ENCODE measurements at places on chromosomes 5 and 9. TPM values are rescaled to one million over a fixed set of nuclear protein-coding genes. Genes with fewer than 3 reads are reported as not detected.

DNA sequence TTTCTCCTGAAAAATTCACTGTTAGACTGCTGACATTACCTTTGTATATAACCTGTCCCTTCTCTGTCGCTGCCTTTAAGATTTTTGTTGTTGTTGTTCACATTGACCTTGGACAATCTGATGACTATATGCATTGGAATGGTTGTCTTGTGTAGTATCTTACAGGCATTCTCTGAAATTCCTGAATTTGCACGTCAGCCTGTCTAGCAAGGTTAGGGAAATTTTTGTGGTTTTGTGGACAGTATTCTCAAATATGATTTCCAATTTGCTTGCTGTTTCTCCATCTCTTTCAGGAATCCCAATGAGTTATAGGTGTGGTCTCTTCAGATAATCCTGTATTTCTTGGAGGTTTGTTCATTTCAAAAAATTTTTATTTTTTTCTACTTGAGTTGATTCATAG lies 140.8 kb downstream of the PRR16 start:
- DNase-seq: no peak
- no peak overlapping the region for H3K27ac ChIP-seq
- H3K4me3 ChIP-seq: no peak overlapping the region

DNA sequence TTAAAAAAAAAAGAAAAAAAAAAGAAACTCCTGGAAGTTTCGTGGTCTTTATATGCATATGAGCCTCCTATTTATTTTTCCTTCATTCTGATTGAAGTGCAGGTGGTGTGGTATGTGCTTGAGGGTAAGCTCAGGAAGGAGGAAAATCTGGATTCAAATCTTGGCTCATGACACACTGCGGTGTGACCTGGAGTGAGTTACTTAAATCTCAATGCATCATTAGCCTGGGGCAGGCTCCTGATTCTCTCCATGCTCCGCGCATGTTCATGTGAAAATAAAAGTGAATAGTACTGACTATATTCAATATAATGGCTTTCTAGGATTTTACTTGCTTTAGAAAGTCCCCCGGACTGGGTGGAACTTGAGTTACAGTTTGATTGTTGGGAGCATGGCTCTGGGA lies 35.6 kb downstream of the PTTG1 start:
- H3K27me3 ChIP-seq: no peaks in the 10 kb centered on the region
- DNase-seq: no peak
- H3K4me1 ChIP-seq: peaks cover 4% of the 10 kb centered on the region
- H3K36me3 ChIP-seq: no peaks in the 10 kb centered on the region

- H3K4me1 ChIP-seq: no peaks in the 10 kb centered on the region
- H3K27me3 ChIP-seq: no peaks in the 10 kb centered on the region
- DNase-seq: peak; percentile 28
- no peaks in the 10 kb centered on the region for H3K36me3 ChIP-seq
Observed at GRCh38 chr9:110180511-110181434, 27.2 kb downstream of the C9orf152 start.

The HRH2 gene
- total RNA-seq: 7.0 TPM

GRCh38 chr5:142122121-142122520 lies 13.5 kb downstream of the NDFIP1 start:
- peaks cover 18% of the 10 kb centered on the region for H3K36me3 ChIP-seq
- H3K4me1 ChIP-seq: peaks cover 54% of the 10 kb centered on the region
- peak overlapping the region; percentile 39 for H3K4me3 ChIP-seq
- H3K27me3 ChIP-seq: no peaks in the 10 kb centered on the region

The MSX2 gene
- total RNA-seq: 0.79 TPM

DNA sequence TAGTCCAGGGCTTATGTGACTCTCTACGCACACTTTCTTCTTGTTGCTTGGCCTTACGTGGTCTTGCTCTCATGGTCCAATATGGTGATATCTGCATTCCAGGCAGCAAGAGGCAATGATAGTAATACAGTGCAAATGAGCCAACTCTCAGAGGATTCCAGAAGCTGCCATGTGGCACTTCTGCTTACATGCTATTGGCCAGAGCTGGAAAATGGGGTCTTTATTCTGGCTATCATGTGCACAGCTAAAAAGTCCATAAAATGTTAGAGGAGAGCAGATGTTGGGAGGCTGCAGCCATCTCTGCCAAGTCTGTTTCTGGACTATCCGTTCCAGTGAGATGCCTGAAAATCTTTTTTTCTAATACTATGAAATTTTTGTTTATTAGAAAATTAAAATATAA lies 2.9 kb upstream of the SEPTIN8 start:
- H3K27ac ChIP-seq: no peak overlapping the region
- H3K36me3 ChIP-seq: no peaks in the 10 kb centered on the region
- peaks cover 18% of the 10 kb centered on the region for H3K4me1 ChIP-seq
- peaks cover 31% of the 10 kb centered on the region for H3K27me3 ChIP-seq

DNA sequence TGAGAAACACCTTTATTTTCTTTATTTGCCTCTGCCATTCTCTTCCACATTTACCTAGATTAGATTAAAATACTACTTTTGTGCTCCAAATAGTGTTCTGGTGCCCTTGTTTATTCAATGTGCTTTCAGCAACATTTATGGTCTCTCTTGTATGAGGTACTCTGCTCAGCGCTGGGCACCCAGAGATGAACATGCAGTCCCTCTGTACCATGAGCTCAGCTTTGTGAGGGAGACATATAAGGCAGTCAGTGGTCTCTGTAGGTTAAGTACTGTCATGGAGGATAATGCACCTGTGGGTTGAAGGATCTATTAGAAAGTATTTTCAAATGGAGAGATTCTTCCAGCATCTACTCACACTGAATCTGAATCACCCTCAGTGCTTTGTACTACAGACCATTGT lies 176.5 kb downstream of the TAF11L14 start:
- H3K27ac ChIP-seq: no peak overlapping the region
- H3K27me3 ChIP-seq: no peaks in the 10 kb centered on the region
- no peaks in the 10 kb centered on the region for H3K4me1 ChIP-seq
- H3K36me3 ChIP-seq: no peaks in the 10 kb centered on the region
- DNase-seq: no peak
- H3K4me3 ChIP-seq: no peak overlapping the region

The SLC25A48 gene
- not detected for total RNA-seq

- no peaks in the 10 kb centered on the region for H3K4me1 ChIP-seq
- DNase-seq: no peak
- H3K27ac ChIP-seq: no peak overlapping the region
- H3K27me3 ChIP-seq: no peaks in the 10 kb centered on the region
- no peak overlapping the region for H3K4me3 ChIP-seq
- H3K36me3 ChIP-seq: no peaks in the 10 kb centered on the region
Observed at GRCh38 chr9:133895335-133895734, 96.8 kb downstream of the VAV2 start.

The RANBP17 gene
- total RNA-seq: not detected

GRCh38 chr9:34205102-34205501 lies 26.3 kb downstream of the UBAP1 start:
- no peak overlapping the region for H3K4me3 ChIP-seq
- H3K27ac ChIP-seq: no peak overlapping the region
- H3K4me1 ChIP-seq: peaks cover 11% of the 10 kb centered on the region

- peaks cover 25% of the 10 kb centered on the region for H3K4me1 ChIP-seq
- DNase-seq: no peak
- H3K4me3 ChIP-seq: no peak overlapping the region
Observed at GRCh38 chr5:87313216-87313615, 45.5 kb downstream of the RASA1 start.

The PCDHGB5 gene
- not detected for total RNA-seq

GRCh38 chr9:14021871-14022525 lies 291.9 kb downstream of the NFIB start:
- H3K27ac ChIP-seq: no peak overlapping the region
- no peaks in the 10 kb centered on the region for H3K27me3 ChIP-seq
- no peaks in the 10 kb centered on the region for H3K4me1 ChIP-seq

The PCDHA1 gene
- not detected for total RNA-seq

- H3K36me3 ChIP-seq: no peaks in the 10 kb centered on the region
- H3K27me3 ChIP-seq: no peaks in the 10 kb centered on the region
- no peak for DNase-seq
- H3K4me3 ChIP-seq: no peak overlapping the region
- no peak overlapping the region for H3K27ac ChIP-seq
Observed at GRCh38 chr9:104843644-104844240, 79.8 kb downstream of the NIPSNAP3B start.

The PHF24 gene
- not detected for total RNA-seq

- H3K27ac ChIP-seq: no peak overlapping the region
- DNase-seq: no peak
- H3K4me3 ChIP-seq: no peak overlapping the region
- H3K27me3 ChIP-seq: no peaks in the 10 kb centered on the region
- H3K4me1 ChIP-seq: no peaks in the 10 kb centered on the region
- no peaks in the 10 kb centered on the region for H3K36me3 ChIP-seq
Observed at GRCh38 chr5:29229461-29229860, 1964.0 kb upstream of the CDH6 start.

DNA sequence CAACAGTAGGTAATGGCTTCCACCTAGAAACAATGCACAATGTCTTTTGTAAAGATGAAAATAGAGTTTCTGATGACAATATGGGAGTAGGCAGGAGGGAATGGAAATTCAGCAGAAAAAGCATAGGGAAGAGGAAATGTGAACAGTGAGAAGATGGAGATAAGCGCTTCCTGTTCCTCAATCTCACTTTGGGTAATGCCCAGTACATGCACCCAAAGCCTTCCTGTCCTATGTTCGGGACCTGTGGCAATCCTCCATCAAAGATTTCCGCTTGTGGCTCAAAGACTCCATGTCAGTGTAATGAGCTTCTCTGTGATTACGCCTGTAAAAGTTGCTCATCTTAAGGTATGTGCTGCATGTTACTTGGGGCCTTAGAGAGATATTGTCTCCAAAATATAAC lies 2.7 kb downstream of the UGT3A1 start:
- H3K4me3 ChIP-seq: no peak overlapping the region
- no peak for DNase-seq
- H3K27me3 ChIP-seq: peaks cover 2% of the 10 kb centered on the region
- H3K36me3 ChIP-seq: no peaks in the 10 kb centered on the region
- no peaks in the 10 kb centered on the region for H3K4me1 ChIP-seq

- no peaks in the 10 kb centered on the region for H3K27me3 ChIP-seq
- H3K27ac ChIP-seq: no peak overlapping the region
- H3K4me3 ChIP-seq: peak overlapping the region; percentile 49
- H3K4me1 ChIP-seq: peaks cover 85% of the 10 kb centered on the region
Observed at GRCh38 chr5:39159811-39160490, 59.4 kb downstream of the FYB1 start.

GRCh38 chr9:97440160-97440559 lies 28.3 kb downstream of the TDRD7 start:
- H3K27me3 ChIP-seq: no peaks in the 10 kb centered on the region
- H3K4me3 ChIP-seq: no peak overlapping the region
- H3K27ac ChIP-seq: no peak overlapping the region
- H3K4me1 ChIP-seq: no peaks in the 10 kb centered on the region
- H3K36me3 ChIP-seq: peaks cover 25% of the 10 kb centered on the region
- no peak for DNase-seq

- no peaks in the 10 kb centered on the region for H3K27me3 ChIP-seq
- peak overlapping the region; percentile 69 for H3K4me3 ChIP-seq
- peak overlapping the region; percentile 75 for H3K27ac ChIP-seq
- DNase-seq: no peak
- peaks cover 54% of the 10 kb centered on the region for H3K4me1 ChIP-seq
- H3K36me3 ChIP-seq: peaks cover 79% of the 10 kb centered on the region
Observed at GRCh38 chr5:96885518-96886338, 9.4 kb downstream of the ERAP2 start.

- H3K27ac ChIP-seq: no peak overlapping the region
- peaks cover 36% of the 10 kb centered on the region for H3K27me3 ChIP-seq
- no peak for DNase-seq
- no peaks in the 10 kb centered on the region for H3K36me3 ChIP-seq
- no peak overlapping the region for H3K4me3 ChIP-seq
- H3K4me1 ChIP-seq: peaks cover 19% of the 10 kb centered on the region
Observed at GRCh38 chr5:83469075-83469474, 2.5 kb upstream of the VCAN start.

- no peak for DNase-seq
- H3K36me3 ChIP-seq: no peaks in the 10 kb centered on the region
- H3K4me1 ChIP-seq: peaks cover 5% of the 10 kb centered on the region
- no peak overlapping the region for H3K27ac ChIP-seq
Observed at GRCh38 chr9:112059145-112059965, 115.7 kb downstream of the SUSD1 start.

The PCDHA9 gene
- not detected for total RNA-seq

DNA sequence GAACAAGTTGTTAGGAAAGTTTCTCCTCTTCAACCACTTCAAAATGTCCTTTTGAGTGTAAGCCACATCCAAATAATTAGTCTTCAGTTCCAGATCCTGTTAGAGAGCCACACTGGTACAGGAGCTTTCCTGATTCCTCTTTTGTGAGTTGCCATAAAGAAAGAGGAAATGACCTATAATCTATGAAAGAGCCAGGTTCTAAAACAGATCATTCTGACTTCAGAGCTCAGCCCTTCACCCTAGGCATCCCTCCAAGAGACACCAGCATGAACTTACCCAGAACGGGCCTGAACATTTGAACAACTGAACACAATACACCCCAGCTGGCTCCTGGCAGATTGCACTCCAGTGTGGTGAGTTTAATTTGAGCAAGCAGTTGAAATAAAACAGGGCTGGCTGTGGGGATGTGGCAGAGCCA lies 25.7 kb downstream of the SLC1A1 start:
- peaks cover 6% of the 10 kb centered on the region for H3K4me1 ChIP-seq
- no peaks in the 10 kb centered on the region for H3K27me3 ChIP-seq
- H3K27ac ChIP-seq: no peak overlapping the region
- no peaks in the 10 kb centered on the region for H3K36me3 ChIP-seq
- H3K4me3 ChIP-seq: no peak overlapping the region

DNA sequence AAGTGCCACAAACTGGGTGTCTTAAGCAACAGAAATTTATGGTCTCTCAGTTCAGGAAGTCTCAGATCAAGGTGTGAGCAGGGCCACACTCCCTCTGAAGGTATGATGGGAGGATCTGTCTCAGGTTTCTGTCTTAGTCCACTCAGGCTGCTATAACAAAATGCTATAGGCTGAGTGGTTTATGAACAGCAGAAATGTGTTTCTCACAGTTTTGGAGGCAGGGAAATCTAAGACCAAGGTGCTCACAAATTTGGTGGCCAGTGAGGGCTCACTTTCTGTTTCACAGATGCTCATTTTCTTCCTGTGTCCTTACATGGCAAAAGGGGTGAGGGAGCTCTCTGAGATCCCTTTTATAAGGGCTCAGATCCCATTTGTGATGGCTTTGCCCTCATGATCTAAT lies 281.4 kb downstream of the CWC27 start:
- peaks cover 6% of the 10 kb centered on the region for H3K27me3 ChIP-seq
- no peak for DNase-seq
- H3K4me1 ChIP-seq: no peaks in the 10 kb centered on the region
- H3K36me3 ChIP-seq: no peaks in the 10 kb centered on the region
- no peak overlapping the region for H3K4me3 ChIP-seq
- H3K27ac ChIP-seq: no peak overlapping the region

The ZNF883 gene
- 0.52 TPM for total RNA-seq

- DNase-seq: no peak
- H3K4me1 ChIP-seq: peaks cover 6% of the 10 kb centered on the region
- H3K27me3 ChIP-seq: no peaks in the 10 kb centered on the region
- H3K27ac ChIP-seq: no peak overlapping the region
- no peak overlapping the region for H3K4me3 ChIP-seq
Observed at GRCh38 chr9:99018653-99019052, 74.9 kb downstream of the COL15A1 start.

- DNase-seq: no peak
- peaks cover 6% of the 10 kb centered on the region for H3K4me1 ChIP-seq
- no peak overlapping the region for H3K27ac ChIP-seq
- no peaks in the 10 kb centered on the region for H3K36me3 ChIP-seq
- H3K4me3 ChIP-seq: no peak overlapping the region
Observed at GRCh38 chr5:145829708-145830361, 5.3 kb downstream of the PRELID2 start.

Measured in CD4-positive, CD25-positive, alpha-beta regulatory T cell (primary cell).